ENCODE measurements at places on chromosomes 1 and 21.

DNA sequence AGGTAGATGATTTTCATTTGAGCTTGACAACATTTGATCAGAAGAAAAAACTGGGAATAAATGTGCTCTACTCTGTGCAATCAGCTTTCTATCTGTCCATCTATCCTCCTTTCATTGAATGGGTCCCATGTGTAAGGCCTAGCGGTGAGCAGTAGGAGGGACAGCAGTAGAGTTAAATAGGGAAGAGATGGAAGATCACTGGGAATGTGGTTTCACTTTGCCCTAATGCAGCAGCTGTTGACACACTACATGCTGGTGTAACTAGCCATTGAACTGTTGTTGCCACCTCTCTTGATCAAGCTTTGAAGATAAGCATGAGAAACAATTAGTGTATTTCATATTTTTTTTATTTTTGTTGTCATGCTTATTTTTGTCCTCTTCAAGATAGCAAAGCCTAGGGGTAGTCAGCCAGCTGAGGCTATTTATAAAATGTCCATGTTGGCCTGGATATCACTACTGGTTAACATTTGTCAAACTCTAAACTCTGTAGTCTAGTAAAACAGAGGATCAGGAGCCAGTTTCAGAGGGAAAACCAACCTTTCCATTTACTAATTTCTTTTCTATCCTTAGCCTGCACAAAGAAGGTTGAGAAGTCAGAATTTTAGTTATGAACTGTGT is 41.9 kb downstream of the CACNA1E start:
- H3K4me1 ChIP-seq: peaks cover 3% of the 10 kb centered on the region
- peaks cover 6% of the 10 kb centered on the region for H3K27me3 ChIP-seq
- no peak overlapping the region for H3K4me3 ChIP-seq
- H3K36me3 ChIP-seq: no peaks in the 10 kb centered on the region

- H3K27me3 ChIP-seq: no peaks in the 10 kb centered on the region
- H3K4me1 ChIP-seq: peaks cover 31% of the 10 kb centered on the region
- H3K4me3 ChIP-seq: no peak overlapping the region
- peaks cover 41% of the 10 kb centered on the region for H3K36me3 ChIP-seq
- H3K27ac ChIP-seq: peak overlapping the region; percentile 46
These were observed 36.6 kb downstream of the UBASH3A start for GRCh38 chr21:42440187-42440792.

DNA sequence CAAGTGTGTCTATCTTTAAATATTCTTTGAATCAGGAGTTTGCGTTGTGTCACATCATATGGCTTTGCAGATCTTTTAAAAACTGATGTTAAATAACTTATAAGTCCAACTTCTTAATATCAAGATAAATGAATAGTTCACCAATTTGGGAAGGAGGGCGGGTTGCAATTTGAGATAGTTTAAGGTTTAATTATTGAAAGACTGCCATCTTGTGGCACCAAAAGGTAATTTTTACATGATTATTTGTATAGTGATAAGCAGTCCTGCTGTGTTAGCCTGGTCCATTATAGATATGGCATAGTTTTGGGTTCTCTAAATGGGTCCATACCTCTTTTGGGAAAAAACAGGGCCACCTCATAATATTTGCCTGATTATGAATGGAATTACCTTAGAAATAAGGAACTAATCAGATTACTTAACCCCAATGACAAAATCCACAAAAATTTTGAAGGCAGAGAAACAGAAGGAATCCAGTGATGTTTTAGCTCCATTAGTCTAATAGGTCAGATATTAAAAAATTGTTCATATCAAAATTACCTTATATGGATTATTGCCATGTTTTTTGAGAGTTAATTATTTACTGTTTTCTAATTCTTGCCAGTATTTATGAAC is 64.3 kb downstream of the PRKAA2 start:
- no peaks in the 10 kb centered on the region for H3K4me1 ChIP-seq
- H3K27ac ChIP-seq: no peak overlapping the region
- DNase-seq: no peak
- H3K4me3 ChIP-seq: no peak overlapping the region
- H3K36me3 ChIP-seq: no peaks in the 10 kb centered on the region

- H3K27me3 ChIP-seq: no peaks in the 10 kb centered on the region
- no peak overlapping the region for H3K27ac ChIP-seq
- no peaks in the 10 kb centered on the region for H3K4me1 ChIP-seq
- no peaks in the 10 kb centered on the region for H3K36me3 ChIP-seq
- H3K4me3 ChIP-seq: no peak overlapping the region
These were observed 298.5 kb downstream of the PCP4 start for GRCh38 chr21:40165773-40166070.

DNA sequence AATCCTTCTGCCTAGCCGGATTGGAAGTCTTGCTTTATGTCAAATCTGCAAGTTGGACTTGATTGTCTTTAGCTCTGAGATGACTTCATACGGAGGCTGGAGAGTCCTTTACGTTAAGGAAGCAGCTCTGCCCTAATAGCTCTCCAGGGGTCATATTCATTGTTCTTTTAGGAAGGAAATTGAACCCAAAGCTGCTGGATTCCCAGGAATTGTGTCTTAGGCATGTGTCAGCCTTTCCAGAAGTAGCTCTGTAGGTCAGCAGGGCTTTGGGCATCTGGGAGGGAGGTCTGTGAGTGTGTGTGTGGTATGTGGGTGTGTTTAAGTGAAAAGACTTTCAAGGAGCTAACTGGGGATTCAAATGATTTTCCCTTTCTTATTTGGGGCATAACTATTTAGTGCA is 82.4 kb downstream of the ABCA4 start:
- H3K27me3 ChIP-seq: peaks cover 28% of the 10 kb centered on the region
- peaks cover 15% of the 10 kb centered on the region for H3K4me1 ChIP-seq
- DNase-seq: no peak
- no peak overlapping the region for H3K4me3 ChIP-seq

DNA sequence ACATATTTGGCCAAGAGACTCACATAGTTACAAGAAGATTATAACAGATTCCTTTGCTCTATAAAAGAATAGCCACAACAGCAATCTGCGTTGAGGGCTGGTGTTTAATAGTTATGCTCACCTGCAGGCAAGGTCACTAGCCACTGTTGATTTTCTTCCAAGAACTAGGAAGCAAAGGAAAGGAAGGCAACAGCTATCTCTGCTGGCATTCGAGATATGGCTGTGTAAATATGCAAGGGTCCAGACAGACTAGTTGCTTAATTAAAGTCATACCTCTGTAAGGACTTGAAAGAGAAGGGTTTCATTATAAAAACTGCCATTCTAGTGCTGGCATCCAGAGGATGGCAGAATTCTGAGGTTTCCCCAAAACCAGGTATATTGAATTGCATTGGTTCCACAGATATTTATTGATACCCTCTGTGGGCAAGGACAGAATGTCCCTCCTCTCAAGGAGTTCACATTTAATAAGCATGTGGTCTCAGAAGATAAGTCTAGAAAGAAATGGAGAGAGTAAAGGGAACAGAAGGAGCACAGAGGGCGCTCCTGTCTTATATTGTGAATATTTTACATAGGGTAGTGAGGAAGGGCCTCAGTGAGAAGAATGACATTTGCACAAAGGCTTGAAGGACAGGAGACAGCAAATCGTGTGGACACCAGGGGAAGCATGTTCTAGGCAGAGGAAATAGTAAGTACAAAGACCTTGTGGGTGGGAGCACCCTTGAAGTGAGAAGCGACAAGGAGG is 23.6 kb upstream of the PLEKHA6 start:
- H3K27ac ChIP-seq: no peak overlapping the region
- peaks cover 4% of the 10 kb centered on the region for H3K4me1 ChIP-seq
- no peak for DNase-seq
- H3K36me3 ChIP-seq: no peaks in the 10 kb centered on the region

DNA sequence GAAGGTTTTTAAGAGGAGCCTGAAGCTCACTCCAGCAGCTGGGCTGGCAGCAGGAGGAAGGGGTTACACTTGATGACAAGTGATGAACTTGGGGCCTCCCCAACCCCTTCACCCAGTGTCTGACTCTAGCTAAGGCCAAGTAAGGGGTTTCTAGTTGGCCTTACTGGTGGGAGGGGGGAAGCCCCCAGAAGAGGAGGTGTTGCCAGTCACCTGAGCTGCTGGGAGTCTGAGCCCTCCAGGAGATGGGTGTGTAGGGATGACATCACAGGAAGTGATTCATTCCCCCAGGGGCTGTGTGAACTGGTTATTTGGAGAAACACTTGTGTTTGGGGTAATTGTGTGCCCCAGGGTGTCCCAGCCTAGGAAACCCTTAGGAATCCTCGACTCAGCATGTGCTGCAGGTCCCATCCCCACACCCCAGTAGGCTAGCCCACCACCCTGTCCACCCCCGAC is 3.1 kb downstream of the PADI1 start:
- no peak overlapping the region for H3K27ac ChIP-seq
- H3K27me3 ChIP-seq: peaks cover 16% of the 10 kb centered on the region
- peak; percentile 91 for DNase-seq
- no peak overlapping the region for H3K4me3 ChIP-seq

GRCh38 chr1:100187912-100188311 is 9.9 kb upstream of the LRRC39 start:
- no peaks in the 10 kb centered on the region for H3K27me3 ChIP-seq
- no peak overlapping the region for H3K4me3 ChIP-seq
- H3K4me1 ChIP-seq: no peaks in the 10 kb centered on the region

- H3K27me3 ChIP-seq: no peaks in the 10 kb centered on the region
- H3K4me3 ChIP-seq: no peak overlapping the region
- no peak overlapping the region for H3K27ac ChIP-seq
- H3K36me3 ChIP-seq: no peaks in the 10 kb centered on the region
- peaks cover 4% of the 10 kb centered on the region for H3K4me1 ChIP-seq
These were observed 48.7 kb downstream of the IRF2BP2 start for GRCh38 chr1:234561319-234561718.

DNA sequence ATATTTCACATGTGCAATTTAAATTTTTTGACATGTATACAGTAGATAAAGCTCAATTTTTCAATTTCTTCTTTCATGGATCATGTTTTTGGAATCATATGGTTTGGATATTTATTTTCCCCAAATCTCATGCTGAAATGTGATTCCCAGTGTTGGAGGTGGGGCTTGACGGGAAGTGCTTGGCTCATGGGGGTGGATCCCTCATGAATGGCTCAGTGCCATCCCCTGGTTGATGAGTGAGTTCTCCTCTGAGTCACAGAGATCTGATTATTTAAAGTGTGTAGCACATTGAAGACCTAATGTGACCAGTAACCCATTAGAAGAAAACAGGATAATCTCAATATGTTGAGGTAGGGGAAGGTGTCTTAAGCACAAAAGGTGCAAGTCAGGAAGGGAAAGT is 9.1 kb upstream of the IFI16 start:
- no peak overlapping the region for H3K4me3 ChIP-seq
- peaks cover 3% of the 10 kb centered on the region for H3K36me3 ChIP-seq
- H3K4me1 ChIP-seq: peaks cover 36% of the 10 kb centered on the region

DNA sequence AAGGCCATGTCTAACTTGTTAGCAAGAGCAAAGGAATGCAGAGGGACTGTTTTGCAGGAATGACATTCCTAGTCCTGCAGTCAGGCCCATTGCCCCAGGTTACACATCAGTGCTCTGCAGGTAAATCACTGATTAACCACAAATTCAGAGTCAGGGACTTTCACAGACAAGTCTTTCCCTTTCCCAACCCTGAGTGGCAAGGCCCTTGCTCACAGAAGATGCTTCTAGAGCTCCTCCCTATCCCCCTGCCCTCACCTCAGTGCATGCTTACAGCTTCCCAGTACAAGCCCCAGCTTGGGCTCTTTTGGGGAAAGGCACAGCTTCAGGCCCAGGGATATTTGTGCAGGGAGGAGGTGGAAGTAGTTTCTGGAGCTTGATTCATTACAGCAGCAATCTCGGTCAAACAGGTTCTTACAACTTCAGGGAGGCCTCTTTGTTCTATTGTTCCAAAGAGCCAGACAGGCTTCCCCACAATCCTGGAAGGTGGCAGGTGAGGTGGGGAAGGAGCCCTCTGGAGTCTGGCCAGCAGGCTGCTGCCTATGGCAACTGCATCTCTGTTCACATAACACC is 53.9 kb downstream of the CASQ2 start:
- H3K36me3 ChIP-seq: no peaks in the 10 kb centered on the region
- H3K4me3 ChIP-seq: no peak overlapping the region
- no peak overlapping the region for H3K27ac ChIP-seq
- H3K27me3 ChIP-seq: peaks cover 12% of the 10 kb centered on the region
- no peak for DNase-seq
- H3K4me1 ChIP-seq: no peaks in the 10 kb centered on the region

DNA sequence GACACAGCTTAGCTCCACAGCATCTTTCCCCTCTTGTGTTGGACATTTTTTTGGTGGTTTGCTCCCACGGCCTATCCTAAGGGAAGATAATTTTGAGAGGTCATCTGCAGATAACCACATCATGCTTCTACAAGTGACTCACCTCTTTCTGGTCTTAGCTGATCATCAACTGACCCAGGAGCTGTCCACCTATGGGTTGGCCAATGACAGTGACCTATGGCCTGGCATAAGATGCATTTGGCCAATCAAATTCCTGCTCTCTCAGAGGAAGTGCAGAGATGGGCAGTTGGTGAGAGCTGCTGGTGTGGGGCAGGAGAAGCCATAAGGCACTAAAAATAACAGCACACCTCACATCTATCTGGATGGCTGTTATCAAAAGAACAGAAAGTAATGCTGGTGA is 100.0 kb upstream of the CLDN14 start:
- no peak overlapping the region for H3K4me3 ChIP-seq
- peaks cover 11% of the 10 kb centered on the region for H3K4me1 ChIP-seq
- DNase-seq: no peak
- H3K27me3 ChIP-seq: no peaks in the 10 kb centered on the region
- H3K36me3 ChIP-seq: no peaks in the 10 kb centered on the region
- no peak overlapping the region for H3K27ac ChIP-seq

- H3K4me3 ChIP-seq: no peak overlapping the region
- no peak overlapping the region for H3K27ac ChIP-seq
- DNase-seq: peak; percentile 38
- no peaks in the 10 kb centered on the region for H3K27me3 ChIP-seq
These were observed 32.2 kb downstream of the HSPG2 start for GRCh38 chr1:21904704-21905520.

GRCh38 chr21:33731447-33731846 is 89.1 kb downstream of the ITSN1 start:
- H3K27ac ChIP-seq: no peak overlapping the region
- H3K36me3 ChIP-seq: no peaks in the 10 kb centered on the region
- H3K4me3 ChIP-seq: no peak overlapping the region
- no peak for DNase-seq

GRCh38 chr1:213124590-213124989 is 73.5 kb downstream of the RPS6KC1 start:
- no peak for DNase-seq
- no peaks in the 10 kb centered on the region for H3K36me3 ChIP-seq
- no peaks in the 10 kb centered on the region for H3K4me1 ChIP-seq
- no peak overlapping the region for H3K4me3 ChIP-seq
